ENCODE measurements at places on chromosomes 3 and 15. TPM values are rescaled to one million over a fixed set of nuclear protein-coding genes. Genes with fewer than 3 reads are reported as not detected.

DNA sequence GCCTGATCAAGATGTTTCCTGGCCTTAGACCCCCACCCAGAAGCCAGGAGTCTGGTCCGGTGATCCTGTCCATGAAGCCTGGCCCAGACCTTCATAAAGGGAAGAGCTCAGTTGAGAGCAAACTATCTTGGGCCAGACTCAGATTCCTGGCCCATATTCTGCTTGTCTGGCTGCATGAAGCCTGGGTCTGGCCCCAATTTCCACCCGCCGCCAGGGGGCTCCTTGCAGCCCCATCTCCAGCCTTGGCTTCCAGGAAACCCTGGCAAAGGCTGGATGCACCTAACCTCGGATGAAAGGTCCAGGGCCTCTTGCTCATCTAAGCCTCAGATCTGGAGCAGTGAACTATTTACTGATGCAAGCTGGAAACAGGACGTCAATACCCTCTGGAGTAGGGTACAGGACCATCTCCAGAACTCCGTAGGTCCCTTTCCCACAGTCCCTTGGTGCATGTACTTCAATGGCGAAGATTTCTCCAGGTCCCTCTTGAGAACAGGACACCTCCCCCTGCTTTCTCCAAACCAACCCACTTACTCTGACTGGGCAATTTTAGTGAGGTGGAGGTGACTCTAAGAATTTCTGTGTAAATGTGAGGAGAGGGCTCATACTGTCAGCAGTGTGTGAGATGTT lies 5.6 kb downstream of the FOXL2 start:
- no peak for DNase-seq

GRCh38 chr3:45964139-45964538 lies 20.9 kb downstream of the CXCR6 start:
- DNase-seq = no peak

The KBTBD13 gene
- total RNA-seq = 8.9 TPM

The RLBP1 gene
- not detected for total RNA-seq

DNA sequence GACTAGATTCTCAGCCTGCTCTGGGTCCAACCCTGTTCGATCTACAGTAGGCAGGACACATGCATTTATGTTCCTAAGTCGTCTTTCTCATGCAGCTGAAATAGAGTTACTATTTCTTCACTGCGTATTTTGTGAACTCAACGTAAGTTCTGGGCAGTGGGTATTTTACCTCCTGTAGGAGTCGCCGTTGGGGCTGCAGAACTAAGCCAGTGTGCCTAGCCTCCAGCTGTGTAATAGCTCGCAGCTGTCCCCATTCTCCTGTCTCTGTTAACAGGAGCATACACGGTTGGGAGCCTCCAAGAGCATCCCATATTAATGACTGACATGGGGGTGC lies 58.4 kb upstream of the HRH1 start:
- no peak for DNase-seq

DNA sequence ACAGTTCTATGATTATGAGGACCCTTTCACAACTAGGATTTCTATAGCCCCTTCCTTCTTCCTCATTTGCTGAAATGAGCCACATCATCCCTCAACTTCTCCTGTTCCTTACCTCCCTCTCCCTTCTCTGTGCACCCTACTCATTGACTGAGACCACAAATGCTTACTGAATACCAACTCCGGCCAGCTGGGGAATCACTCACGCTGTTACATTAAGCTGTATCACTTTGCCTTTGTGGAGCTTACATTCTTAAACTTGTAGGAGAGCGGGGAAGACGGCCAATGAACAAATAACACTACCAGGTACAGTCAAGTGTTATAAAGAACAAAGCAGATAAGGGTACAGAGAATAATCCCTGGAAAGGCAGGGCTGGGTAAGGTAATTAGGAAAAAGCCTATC lies 5.7 kb downstream of the SUCLG2 start:
- no peak for DNase-seq

DNA sequence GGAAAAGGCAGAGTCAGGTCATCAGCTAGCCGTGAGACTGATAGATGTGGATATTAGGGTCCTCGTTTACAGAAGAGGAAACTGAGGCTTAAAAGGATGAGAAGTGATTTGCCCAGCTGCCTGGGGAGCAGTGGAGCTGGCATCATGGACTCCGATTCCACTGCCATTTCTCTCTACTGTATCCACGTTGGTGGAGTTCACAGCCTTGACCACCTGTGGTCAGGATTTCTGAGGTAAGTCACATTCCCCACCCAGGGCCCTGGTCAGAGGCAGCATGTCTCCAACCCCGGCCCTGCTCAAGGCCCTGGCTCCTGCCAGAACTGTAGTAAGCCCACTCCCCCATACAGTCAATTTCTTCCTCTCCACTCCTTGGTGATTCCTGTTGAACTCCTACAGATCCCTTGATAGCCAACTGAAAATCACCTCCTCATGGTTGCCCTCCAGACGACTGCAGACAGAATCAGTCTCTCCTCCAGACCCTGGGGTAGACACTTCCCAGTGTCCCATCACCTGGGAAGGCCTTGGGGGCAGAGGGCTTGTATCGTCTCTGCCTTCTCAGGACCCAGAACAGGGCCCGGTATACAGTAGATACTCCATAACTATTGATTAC lies 41.2 kb upstream of the SLC6A6 start:
- DNase-seq = no peak

The RGMA gene
- total RNA-seq = 12.1 TPM

The CYP1A2 gene
- not detected for total RNA-seq

DNA sequence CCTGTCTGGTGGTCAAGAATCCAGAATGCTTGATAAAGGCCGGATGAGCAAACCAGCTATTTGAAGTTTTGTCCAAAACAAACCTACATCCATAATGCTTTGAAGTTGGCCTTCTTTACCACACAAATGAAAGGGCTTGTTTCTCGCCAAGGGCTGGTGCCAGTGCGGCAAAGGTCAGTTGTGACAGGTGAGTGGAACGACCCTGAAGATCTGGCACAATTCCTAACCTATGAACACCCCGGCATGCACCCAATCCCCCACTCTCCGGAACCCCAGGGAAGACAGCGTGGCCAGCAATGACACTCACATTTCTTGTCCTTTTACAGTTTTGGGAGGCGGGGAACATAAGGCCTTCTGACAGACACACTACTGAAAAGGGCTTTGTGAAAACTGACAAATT lies 90.6 kb downstream of the ATP10A start:
- DNase-seq = no peak

The MORF4L1 gene
- total RNA-seq = 389 TPM

- DNase-seq = peak; percentile 16
Observed at GRCh38 chr3:23776352-23776891, 29.3 kb upstream of the UBE2E1 start.

The MASP1 gene
- total RNA-seq = 29.9 TPM

GRCh38 chr3:194450341-194450740 lies 36.5 kb downstream of the ATP13A3 start:
- DNase-seq = no peak

The SLC41A3 gene
- 36.9 TPM for total RNA-seq
